Endothelial cell of umbilical vein (primary cell): ENCODE measurements at places on chromosomes 13 and 19. TPM values are rescaled to one million over a fixed set of nuclear protein-coding genes. Genes with fewer than 3 reads are reported as not detected.

DNA sequence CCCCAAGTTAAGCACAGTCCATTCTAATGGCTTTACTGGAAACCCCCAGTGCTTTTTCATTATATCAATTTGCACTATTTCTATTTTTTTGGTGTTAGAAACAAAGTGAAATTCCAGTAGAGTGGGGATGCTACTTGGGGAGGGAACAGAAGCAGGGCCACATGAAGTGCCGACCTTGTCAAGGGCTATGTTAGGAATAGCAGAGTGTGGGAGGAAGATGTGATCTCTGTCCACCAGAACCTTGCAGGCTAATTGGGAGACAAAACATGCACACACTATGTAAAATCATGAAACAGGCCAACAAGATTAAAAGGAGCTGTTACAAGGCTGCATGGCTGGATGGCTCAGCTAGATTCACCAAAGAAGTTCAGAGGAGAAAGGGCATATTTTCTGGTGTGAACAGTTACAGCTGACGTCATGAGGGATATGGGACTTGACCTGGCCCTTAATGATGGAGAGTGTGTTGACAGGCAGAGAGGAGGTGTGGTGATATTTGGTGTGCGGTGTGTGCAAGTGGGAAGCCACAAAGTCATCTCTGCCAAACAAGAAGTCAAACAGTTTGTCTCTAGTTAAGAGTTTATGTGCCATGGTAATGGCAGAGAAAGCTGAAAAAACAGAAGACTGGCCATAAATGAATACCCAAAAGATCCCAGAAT, 318.4 kb upstream of the MAB21L1 start:
- H3K27ac ChIP-seq = no peak overlapping the region
- H3K27me3 ChIP-seq = no peaks in the 10 kb centered on the region
- H3K4me1 ChIP-seq = no peaks in the 10 kb centered on the region
- H3K36me3 ChIP-seq = no peaks in the 10 kb centered on the region

- H3K27me3 ChIP-seq = no peaks in the 10 kb centered on the region
- peaks cover 4% of the 10 kb centered on the region for H3K4me1 ChIP-seq
- H3K36me3 ChIP-seq = no peaks in the 10 kb centered on the region
- H3K27ac ChIP-seq = peak overlapping the region; percentile 17
- peak; percentile 68 for DNase-seq
Observed at GRCh38 chr13:78045916-78046315, 127.3 kb upstream of the EDNRB start.

DNA sequence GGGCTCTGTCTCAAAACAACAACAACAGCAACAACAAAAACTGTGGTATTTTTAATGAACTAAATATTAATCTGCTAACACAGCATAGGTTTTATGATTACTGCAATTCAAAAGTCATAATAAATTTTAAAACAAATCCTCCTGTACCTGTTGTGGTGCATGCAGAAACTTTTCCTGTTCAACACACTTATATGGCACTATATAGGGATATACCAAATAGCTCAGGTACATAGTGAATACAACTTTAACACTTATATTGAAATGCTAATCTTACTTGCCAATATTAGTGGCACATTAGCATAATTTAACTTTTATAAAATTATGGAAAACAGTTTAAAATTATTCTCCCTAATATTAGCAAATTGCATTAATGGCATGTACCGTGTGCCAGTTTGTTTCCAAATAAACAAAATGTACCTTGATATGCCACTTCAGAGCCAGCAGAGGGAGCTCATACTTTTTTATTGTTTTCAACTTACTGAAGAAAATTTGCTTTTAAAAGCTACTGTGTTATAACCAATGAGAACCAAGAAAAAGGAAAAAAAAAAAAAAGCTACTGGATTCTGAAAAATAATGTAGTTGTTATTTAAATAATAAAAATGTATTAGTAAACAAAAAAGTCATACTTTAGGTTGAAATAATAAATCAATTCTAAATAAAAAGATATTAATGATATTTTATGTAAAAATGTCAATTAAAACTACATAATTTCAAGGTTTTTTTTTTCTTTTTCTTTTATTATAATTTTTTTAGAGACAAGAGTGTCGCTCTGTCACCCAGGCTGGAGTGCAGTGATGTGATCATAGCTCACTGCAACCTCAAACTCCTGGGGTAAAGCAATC, 18.0 kb upstream of the RBM26 start:
- H3K27me3 ChIP-seq = no peaks in the 10 kb centered on the region
- H3K4me1 ChIP-seq = no peaks in the 10 kb centered on the region
- DNase-seq = peak; percentile 53
- no peak overlapping the region for H3K4me3 ChIP-seq
- H3K27ac ChIP-seq = no peak overlapping the region
- H3K36me3 ChIP-seq = no peaks in the 10 kb centered on the region

GRCh38 chr19:9658769-9659168, 16.1 kb downstream of the ZNF562 start:
- H3K27ac ChIP-seq = no peak overlapping the region
- no peaks in the 10 kb centered on the region for H3K27me3 ChIP-seq
- no peak overlapping the region for H3K4me3 ChIP-seq
- H3K4me1 ChIP-seq = no peaks in the 10 kb centered on the region
- no peak for DNase-seq

DNA sequence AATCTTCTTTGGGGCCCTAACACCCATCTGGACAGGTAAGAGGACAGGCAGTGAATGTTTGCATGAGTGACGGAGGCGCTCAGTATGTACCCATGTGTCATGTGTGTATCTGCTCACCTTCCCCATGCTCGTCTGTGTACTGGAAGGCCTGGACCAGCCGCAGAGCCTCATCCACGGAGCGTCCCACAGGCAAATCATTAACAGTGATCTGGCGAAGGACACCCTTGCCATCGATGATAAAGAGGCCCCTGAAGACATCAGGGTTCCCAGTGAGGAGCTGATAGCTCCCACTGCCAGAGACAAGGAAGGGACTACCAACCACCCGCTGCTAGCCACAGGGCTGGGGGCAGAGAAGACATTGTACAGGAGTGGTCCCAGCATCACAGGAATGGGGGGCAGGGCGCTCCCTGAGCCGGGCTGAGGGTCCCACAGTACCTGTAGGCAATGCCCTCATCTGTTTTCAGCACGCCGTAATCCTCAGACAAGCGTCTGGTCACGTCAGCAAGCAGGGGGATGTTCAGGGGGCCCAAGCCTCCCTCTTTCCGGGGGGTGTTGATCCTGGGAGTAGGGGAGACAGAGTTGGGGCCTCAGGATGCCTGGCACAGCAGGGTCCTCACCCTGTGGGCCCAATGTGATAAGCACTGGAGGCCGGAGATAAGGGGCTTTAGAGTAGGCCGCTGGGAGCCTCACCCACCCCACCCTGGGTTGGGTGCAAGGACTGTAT, 1.7 kb downstream of the PRDX2 start:
- peaks cover 13% of the 10 kb centered on the region for H3K4me1 ChIP-seq
- H3K27ac ChIP-seq = no peak overlapping the region
- H3K36me3 ChIP-seq = peaks cover 12% of the 10 kb centered on the region
- H3K4me3 ChIP-seq = no peak overlapping the region
- no peak for DNase-seq

GRCh38 chr19:29886586-29886985, 55.5 kb upstream of the URI1 start:
- peaks cover 4% of the 10 kb centered on the region for H3K4me1 ChIP-seq
- no peaks in the 10 kb centered on the region for H3K36me3 ChIP-seq
- H3K27ac ChIP-seq = no peak overlapping the region
- DNase-seq = no peak
- H3K4me3 ChIP-seq = no peak overlapping the region
- H3K27me3 ChIP-seq = no peaks in the 10 kb centered on the region

- no peak for DNase-seq
- no peak overlapping the region for H3K27ac ChIP-seq
- no peaks in the 10 kb centered on the region for H3K36me3 ChIP-seq
- H3K27me3 ChIP-seq = no peaks in the 10 kb centered on the region
Observed at GRCh38 chr13:41111454-41111853, 21.1 kb downstream of the KBTBD6 start.

- no peak overlapping the region for H3K4me3 ChIP-seq
- no peak overlapping the region for H3K27ac ChIP-seq
- no peak for DNase-seq
- H3K4me1 ChIP-seq = no peaks in the 10 kb centered on the region
Observed at GRCh38 chr19:4015705-4016402, 8.3 kb downstream of the PIAS4 start.

GRCh38 chr13:106475852-106476251, 59.6 kb downstream of the EFNB2 start:
- peak; percentile 80 for DNase-seq
- H3K4me3 ChIP-seq = no peak overlapping the region
- no peak overlapping the region for H3K27ac ChIP-seq
- H3K36me3 ChIP-seq = no peaks in the 10 kb centered on the region
- no peaks in the 10 kb centered on the region for H3K27me3 ChIP-seq
- peaks cover 8% of the 10 kb centered on the region for H3K4me1 ChIP-seq

DNA sequence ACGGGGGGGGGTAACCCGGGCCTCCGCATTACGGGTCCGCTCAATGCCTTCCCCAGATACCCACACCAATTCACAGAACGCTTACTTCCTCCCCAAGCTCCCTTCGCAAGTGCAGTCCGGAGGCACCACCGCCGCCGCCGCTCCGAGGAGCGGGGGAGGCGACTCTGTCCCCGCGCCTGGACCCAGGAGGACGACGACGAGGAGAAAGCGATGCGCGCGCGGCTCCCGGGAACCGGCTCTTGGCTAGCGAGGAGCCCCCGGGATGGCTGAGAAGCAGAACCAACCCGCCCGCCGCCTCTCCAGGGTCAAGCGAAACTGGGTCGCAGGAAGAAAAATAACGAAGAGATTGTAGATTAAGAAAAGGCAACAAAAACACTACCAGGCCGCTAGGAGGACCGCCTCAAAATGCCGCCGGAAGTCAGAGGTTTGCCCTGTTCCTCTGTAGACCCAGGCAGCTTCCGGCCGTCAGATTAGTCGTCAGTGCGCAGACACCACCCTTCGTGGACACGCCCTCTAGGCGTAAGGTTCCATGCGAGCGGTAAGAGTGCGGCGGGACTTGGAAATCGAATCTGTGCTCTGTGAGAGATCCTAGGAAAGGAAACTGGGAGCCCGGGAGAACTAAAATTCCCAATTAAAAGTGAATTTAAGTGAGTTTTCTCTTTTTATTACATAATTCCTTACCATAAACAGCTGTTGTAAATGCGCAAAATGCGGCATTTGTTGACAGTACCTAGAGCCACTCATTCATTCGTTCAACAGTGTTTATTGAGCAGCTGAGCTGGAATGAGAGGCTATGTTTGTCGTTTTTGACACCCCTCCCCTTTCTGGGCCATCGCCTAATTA, at the start of gene ZC3H13:
TSS of gene ZC3H13 (minus strand) at position 428 of the 843 bp plus-strand sequence. CDS start 7,239 bp downstream, outside the sequence.
- peak; percentile 93 for DNase-seq
- H3K36me3 ChIP-seq = no peaks in the 10 kb centered on the region
- H3K27me3 ChIP-seq = no peaks in the 10 kb centered on the region
- peak within 1 kb of the TSS; percentile 86 for H3K27ac ChIP-seq
- H3K4me3 ChIP-seq = peak within 1 kb of the TSS; percentile 98

DNA sequence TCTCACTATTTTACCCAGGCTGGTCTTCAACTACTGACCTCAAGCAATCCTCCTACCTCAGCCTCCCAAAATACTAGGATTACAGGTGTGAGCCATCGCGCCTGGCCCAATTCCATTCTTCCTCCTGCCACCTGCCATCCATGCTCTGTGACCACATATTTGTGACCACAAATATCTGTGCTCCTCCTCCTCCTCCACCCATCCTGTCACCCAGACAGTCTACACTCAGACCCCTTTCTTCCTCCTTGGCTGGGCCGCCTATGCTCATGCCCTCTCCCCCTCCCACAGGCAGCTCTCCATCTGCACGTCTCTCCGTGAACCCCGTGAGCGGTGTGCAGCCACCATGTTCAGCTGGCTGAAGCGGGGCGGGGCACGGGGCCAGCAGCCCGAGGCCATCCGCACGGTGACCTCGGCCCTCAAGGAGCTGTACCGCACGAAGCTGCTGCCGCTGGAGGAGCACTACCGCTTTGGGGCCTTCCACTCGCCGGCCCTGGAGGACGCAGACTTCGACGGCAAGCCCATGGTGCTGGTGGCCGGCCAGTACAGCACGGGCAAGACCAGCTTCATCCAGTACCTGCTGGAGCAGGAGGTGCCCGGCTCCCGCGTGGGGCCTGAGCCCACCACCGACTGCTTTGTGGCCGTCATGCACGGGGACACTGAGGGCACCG, 3.2 kb downstream of the EHD2 start:
- H3K36me3 ChIP-seq = peaks cover 13% of the 10 kb centered on the region
- H3K4me1 ChIP-seq = peaks cover 16% of the 10 kb centered on the region
- no peak overlapping the region for H3K27ac ChIP-seq

Gene GNG7
- 0.25 and 0.29 TPM in 2 replicates for polyA plus RNA-seq

Gene KLK12
- not detected in 2 replicates for polyA plus RNA-seq

Gene CD177
- not detected in 2 replicates for polyA plus RNA-seq

Gene PSMC4
- polyA plus RNA-seq = 110 and 125 TPM in 2 replicates

Gene SKA3
- 7.6 and 9.4 TPM in 2 replicates for polyA plus RNA-seq
